ENCODE measurements at places on chromosomes 13 and 19.
A peak's percentile ranks its signal among the peaks of the same experiment; 100 is the strongest.

- DNase-seq, result peak; percentile 93
Measured at GRCh38 chr19:46426506-46427162, 2.1 kb downstream of the PNMA8C start.

DNA sequence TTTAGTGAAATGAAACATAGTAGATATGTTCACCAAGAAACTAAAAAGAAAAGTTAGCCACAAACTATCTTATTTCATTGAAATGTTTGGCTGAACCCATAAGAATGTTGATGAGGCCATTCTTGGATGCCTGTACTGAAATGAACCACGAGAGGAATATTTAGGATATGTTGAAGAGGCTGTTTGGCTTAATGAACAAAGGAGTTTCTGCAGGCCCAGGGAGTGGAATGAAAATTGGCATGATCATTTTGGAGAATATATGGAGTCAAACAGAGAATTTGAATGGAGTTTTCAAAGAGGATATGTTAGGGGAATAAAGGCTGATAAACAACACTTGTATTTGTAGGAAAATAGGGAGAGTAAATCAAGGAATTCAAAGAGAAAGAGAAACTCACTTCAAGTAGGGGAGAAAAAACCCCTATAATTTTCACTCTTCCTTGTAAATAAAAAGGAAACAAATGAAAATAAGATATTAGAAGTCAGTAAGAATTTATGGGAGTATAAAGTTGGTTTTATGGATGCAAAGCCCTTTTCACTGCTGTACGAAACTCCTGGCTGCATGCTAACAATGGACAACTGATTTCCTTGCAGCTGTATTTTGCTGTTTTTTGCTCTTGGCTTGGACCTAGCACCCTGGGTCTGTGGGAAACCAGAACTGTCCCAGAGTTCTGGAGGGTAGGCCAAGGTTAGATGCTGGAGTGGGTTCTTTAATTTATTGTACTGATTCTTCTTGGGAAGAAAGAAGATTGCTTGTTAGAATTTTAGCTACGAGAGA is 36.5 kb downstream of the KL start:
- no peak for DNase-seq

DNA sequence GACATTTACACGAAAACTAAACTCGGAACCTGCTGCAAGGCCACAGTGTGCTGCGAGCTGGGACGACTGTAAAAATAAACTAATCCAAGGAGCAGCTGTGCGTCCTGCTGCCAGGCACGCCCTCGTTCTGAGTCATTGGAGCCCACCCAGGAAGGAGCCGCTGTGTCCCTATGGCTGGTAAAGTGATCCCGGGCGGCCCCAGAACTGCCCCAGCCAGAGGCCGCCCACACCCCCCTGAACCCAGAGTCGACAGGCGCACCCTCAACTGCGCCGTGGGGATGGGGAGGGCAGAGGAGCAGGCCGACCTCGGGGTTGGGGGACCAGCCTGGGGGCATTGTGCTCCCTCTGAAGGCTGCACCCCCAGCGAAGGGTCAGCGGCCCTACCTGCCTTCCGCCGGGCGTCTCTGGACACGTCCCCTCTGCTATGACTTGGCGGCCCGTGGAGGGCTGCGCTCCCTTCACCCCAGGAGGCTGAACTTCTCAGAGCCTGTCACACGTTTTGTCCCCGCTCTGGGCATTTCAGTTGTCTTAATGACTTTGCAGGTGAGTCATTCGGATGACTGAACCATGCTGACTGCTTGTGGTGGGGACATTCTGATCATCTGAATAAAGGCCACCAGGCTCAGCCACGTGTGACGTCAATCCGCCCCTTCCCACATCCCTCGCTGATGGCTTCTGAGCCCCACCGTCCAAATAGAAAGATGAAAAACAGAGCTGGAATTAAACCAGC is 42.7 kb downstream of the ADPRHL1 start:
- DNase-seq, result no peak

GRCh38 chr19:35143231-35143715 is at the start of gene FXYD7:
FXYD7 (plus strand) TSS chr19:35143255; CDS start chr19:35143334, 79 bp downstream.
- no peak for DNase-seq

- no peak for DNase-seq
Measured at GRCh38 chr19:48059331-48059730, 15.5 kb upstream of the CABP5 start.

GRCh38 chr13:40798380-40798779 is 9.0 kb downstream of the SLC25A15 start:
- DNase-seq, result no peak

DNA sequence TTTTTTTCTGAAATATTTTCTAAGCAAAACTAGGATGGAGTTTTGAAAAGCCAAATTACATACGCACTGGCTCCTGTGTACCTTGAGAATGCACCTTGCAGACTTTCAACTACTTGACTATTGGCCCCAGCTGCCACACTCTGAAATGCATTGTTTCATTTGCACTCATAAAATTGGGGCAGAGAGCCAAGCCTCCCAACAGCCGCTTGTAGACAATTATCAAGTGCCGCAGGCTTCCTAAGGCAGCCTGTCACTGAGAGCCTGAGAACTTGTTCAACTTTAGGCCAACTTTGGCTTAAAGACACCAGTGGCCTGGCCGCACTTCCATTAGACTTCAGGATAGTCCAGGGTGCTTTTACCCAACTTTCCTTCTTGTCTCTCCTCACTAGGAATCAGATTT is 115.7 kb upstream of the STARD13 start:
- no peak for DNase-seq

- DNase-seq, result no peak
Measured at GRCh38 chr19:3152419-3152780, 16.6 kb downstream of the GNA15 start.

DNA sequence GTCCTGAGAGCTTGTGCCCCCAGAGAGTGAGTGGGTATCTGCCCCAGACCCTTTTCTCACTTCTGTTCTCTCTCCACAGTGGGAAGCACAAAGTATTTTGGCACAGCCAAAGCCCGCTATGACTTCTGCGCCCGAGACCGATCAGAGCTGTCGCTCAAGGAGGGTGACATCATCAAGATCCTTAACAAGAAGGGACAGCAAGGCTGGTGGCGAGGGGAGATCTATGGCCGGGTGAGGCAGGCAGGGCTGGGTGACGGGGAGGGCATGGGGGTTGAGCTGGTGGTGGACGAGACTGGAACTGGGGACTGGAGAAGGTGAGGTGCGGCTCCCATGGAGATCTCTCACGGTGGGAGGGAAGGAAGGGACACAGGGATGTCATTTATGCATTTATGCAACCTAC is 33.5 kb upstream of the ADGRE1 start:
- no peak for DNase-seq

DNA sequence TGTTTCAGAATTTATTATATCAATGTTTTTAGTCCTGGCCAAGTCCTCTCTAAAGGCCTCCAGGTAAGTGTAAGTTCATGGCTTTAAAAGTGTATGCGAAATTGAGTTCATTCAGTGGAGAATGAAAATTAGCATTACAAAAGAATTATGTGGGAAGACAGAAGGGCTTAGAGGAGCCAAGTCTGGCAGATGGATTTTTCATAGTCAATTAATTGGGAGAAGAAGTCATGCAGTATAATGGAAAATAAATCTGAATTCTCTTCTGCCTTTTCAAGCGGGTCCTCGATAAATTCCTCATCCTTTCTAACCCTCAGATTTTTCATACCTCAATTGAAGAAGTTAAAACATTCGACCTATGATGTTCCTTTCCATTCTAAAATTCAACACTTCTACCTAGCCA is 394.2 kb downstream of the ITGBL1 start:
- DNase-seq, result no peak

- DNase-seq, result no peak
Measured at GRCh38 chr19:13493516-13494310, 12.6 kb downstream of the CACNA1A start.

GRCh38 chr13:48962281-48962680 is 13.4 kb upstream of the FNDC3A start:
- DNase-seq, result no peak

GRCh38 chr19:5003781-5004180 is 34.9 kb downstream of the KDM4B start:
- DNase-seq, result no peak

GRCh38 chr19:3457528-3458228 is 22.6 kb downstream of the SMIM24 start:
- peak; percentile 47 for DNase-seq

GRCh38 chr19:45784096-45784495 is 1.8 kb upstream of the DMPK start:
- DNase-seq, result no peak

- no peak for DNase-seq
Measured at GRCh38 chr19:32350987-32351348, 5.6 kb downstream of the ZNF507 start.

GRCh38 chr13:62887046-62887445 is 1471.4 kb upstream of the PCDH20 start:
- DNase-seq, result no peak

GRCh38 chr19:35204799-35205732 is 23.5 kb downstream of the FAM187B start:
- DNase-seq, result no peak

GRCh38 chr19:1155352-1156304 is 18.4 kb downstream of the SBNO2 start:
- no peak for DNase-seq

GRCh38 chr19:2421581-2422306 is 5.6 kb downstream of the TIMM13 start:
- no peak for DNase-seq

GRCh38 chr13:78680576-78681350 is 21.8 kb upstream of the OBI1 start:
- no peak for DNase-seq

DNA sequence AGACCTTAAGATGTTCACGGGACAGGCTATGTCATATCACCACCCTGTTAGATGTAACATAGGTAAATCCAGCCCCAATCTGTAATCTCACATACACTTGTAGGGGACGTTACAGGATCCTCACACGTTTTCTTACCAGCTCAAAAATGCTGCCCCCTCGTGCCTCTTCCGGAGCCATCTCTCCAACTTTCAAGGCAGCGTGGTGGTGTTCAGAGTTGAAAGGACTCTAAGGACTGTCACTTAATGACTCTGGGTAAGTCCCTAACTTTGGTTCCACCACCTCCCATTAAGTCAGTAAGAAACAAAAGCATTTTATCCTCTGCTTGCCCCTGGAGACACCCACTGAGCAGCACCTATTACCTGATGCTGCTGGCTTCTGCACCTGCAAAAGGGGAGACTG is 4.4 kb downstream of the MED26 start:
- no peak for DNase-seq

GRCh38 chr19:16247353-16248182 is 49.9 kb downstream of the AP1M1 start:
- DNase-seq, result peak; percentile 93

DNA sequence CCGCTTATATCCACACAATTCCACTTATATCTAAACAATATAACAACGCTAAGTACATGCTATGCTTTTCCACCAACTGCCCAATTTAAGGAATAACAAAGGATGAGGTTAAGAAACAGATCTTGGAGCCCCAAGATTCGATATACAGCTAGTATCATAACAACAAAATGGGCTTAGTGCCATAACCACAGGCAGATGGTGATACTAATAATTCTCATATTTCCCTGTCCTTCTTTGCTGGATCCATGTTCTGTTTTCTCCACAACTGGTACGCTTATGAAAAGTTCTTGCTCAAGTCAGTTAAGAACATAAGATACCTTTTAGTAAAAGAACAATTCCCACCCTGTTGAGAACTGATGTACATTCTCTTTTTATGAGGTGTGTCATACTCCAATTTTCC is 33.9 kb downstream of the CAB39L start:
- DNase-seq, result no peak

DNA sequence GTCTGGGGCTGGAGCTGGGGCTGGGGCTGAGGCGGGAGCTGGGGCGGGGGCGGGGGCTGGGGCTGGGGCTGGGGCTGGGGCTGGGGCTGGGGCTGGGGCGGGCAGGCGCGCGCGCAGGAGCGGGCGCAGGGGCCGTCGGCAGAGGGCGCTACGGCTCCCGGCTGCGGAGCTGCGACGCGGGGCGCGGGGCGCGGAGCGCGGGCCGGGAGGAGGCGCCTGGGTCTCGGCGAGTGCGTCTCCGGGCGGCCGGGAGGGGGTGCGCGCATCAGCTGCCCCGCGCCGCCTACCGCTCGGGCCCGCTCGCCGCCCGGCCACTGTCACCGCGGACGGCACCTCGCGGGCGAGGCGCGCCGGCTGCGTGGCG is 422 bp upstream of the MTUS2 start:
- peak; percentile 87 for DNase-seq

DNA sequence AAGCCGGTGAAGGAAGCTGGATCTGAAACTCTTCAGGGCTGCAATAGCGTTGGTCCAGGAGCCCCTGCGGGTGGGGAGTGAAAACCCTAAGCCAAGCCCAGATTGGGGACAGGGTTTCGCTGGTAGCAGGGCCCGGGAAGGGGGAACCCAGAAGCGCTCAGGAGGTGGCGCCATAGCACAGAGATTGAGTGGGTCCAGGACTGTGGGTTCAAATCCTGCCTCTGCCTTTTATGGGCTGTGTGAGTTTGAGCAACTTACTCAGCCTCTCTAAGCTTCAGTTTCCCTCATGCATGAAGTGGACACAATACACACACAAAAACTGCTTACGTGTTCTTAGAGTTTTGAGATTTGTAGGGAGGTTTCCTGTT is 8.3 kb upstream of the SYCN start:
- DNase-seq, result peak; percentile 68

DNA sequence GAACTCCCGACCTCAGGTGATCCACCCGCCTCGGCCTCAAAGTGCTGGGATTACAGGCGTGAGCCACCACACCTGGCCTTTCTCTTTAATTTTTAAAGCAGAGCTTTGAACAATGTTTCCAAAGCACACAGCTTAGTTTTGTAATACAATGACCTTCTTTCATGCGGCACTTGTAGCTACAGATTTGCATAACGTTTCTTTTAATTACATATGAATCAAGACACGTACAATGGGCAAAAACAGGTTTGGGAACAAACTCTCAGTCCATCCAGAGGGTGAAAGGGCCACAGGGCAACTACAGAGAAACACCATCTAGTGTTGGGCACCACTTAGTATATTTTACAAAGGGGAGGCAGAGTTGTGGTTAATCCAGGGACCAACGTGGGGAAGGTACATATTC is 19.0 kb upstream of the S1PR4 start:
- no peak for DNase-seq

DNA sequence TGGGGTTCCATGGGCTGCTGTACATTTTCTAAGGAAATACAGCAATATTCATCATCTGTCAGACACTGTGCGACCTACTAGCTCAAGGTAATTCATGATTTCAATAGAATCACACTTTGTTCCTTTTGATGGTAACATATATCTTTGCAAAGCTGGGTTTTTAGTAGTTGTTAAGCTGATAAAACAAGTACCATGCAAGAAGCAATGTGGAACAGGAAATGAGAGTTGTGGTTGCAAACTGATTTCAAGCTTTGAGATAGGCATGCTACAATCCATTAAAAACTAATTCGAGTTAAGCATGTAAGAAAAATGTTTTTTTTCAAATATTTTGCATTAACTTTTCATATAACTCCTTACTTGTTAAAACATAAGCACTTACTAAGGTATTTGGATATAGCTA is 6.8 kb upstream of the MBNL2 start:
- DNase-seq, result no peak

GRCh38 chr13:74796157-74796556 is 662.0 kb upstream of the KLF12 start:
- DNase-seq, result no peak

DNA sequence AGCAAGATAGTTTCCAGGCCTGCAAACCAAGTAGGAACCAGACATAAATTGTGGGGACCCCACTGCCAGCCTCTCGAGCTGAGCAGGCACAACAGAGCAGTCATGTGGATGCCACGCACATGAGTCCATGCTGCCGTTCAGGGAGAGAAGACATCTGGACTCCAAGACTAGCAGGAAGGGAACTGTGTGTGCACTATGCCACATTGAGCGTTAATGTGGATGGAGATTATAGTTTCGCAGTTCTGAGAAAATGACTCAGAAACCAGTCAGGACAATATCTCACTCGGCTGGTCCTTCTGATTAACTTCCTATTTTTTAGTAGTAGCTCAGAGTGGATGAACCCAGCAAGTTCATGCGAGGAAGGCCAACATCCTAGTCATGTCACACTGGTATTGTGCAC is 124.9 kb downstream of the CRYL1 start:
- no peak for DNase-seq

Data from ecto neural progenitor cell (in vitro differentiated cells).